ENCODE measurements at places on chromosomes 7 and 10. TPM values are rescaled to one million over a fixed set of nuclear protein-coding genes. Genes with fewer than 3 reads are reported as not detected.

- no peak for DNase-seq
These were observed 103.3 kb upstream of the DIP2C start for GRCh38 chr10:792792-793100.

- DNase-seq: no peak
These were observed 6.7 kb upstream of the PWWP2B start for GRCh38 chr10:132390170-132390920.

GRCh38 chr7:35754741-35755140 lies 46.1 kb upstream of the SEPTIN7 start:
- DNase-seq: no peak

- peak; percentile 62 for DNase-seq
These were observed 65.9 kb downstream of the PDIA4 start for GRCh38 chr7:148962440-148962822.

GRCh38 chr7:112125250-112125649 lies 80.9 kb downstream of the DOCK4 start:
- no peak for DNase-seq

GRCh38 chr7:40777730-40778312 lies 643.0 kb downstream of the SUGCT start:
- DNase-seq: no peak

- DNase-seq: peak; percentile 76
These were observed 52.1 kb upstream of the ZNF438 start for GRCh38 chr10:31083765-31084184.

GRCh38 chr10:133104963-133105640 lies 17.4 kb downstream of the ADGRA1 start:
- DNase-seq: no peak

DNA sequence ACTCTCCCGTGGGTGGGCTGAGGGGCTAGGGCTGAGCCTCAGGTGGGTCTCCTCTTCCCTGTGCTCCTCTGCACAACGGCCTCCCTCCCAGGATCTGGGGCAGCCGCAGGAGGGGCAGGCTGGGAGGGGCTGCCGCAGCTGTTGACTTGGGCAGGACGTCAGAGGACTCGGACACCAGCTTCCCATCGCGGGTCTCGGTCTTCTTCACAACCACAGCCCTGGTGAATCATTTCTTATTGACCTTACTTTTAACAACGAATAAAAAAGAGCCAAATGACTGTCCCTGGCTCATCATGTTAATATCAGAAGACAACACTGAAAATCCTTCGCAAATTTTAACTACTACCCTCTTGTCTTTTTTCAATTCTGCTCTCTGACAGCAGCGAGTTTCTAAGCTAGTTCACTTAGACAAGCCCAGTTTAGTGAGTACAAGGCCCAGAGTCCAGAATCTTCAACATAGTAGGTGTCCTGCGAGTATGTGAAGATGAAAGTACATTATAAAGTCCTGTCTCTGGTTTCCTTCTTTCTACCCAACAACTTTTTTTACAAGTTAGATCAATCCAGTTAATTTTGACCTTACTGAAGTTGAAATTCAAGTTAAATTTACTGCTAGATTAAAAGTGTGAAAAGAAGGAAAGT lies 32.4 kb downstream of the CTNNA3 start:
- DNase-seq: no peak

DNA sequence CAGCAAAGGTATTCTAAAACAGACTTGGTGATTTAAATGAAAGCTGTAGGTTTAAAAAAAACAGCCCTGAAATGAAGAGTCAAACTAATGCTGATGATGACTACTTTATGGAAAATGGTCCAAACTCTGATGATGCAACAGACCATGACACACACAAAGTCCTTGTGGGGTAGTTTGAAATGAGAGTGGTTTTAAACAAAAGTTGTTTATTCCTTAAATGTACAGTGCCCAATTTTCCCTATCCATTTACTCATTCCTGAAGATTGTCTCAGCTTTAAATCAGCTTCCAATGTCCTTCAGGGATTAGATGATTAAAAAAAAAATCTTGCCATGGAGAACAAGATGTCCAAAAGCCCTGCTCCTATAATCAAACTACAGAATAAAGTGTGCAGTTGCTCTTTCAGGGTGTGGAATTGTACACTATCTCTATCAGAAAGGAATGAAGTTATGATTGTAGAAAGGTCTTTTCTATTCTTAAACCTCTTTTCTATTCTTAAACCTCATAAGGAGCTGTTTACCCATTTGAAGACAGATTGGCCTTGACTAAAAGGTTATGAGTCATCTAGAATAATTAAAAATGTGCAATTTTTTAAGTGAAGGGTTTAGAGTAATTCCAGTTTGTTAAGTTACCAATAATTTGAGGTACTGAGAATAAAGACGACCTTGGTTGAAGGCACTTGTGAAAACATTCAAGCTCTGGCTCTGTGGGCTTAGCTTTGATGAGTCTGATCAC lies 70.2 kb upstream of the ITGA8 start:
- DNase-seq: no peak

DNA sequence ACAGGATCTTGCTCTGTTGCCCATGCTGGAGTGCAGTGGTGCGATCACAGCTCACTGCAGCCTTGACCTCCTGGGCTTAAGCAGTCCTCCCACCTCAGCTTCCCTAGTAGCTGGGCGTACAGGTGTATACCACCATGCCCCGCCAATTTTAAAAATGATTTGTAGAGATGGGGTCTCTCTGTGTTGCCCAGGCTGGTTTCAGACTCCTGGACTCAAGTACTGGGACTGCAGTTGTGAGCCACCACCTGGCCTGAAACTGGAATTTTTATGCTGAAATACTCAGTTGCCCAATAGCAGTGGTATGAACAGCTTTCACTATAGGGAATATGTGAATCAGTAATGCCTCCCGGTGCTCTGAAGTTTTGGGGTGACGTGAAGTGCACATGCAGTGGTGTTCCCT lies 7.6 kb downstream of the ZRANB1 start:
- DNase-seq: no peak

- DNase-seq: no peak
These were observed 51.5 kb downstream of the FAM107B start for GRCh38 chr10:14723052-14723689.

DNA sequence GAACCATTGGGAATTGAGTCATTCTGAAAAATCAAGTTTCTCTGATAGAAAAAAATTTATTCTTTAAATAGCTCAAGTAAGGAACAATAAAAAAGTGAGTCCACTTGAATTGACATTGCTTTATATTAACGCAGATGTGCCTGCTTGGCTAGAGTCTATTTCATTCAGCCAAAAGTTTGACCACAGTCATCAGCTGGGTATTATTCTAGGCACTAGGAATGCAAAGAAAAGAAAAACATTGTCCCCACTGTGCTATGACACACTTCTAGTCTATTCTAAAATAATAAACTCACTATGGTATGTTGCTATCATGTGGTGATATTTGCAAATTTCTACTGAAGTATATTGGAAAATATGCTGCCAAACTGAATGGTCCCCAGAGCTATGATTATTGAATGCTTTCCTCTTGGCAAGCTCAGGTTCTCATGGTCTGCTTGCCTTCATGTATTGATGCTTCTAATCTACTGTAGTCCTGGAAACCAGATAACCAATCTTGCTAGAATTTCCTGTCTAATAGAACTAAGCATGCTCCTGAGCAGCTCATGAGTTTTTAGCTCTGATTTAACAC lies 8.3 kb downstream of the SFRP4 start:
- no peak for DNase-seq

- no peak for DNase-seq
These were observed 91.3 kb downstream of the PRKAG2 start for GRCh38 chr7:151785681-151785965.

DNA sequence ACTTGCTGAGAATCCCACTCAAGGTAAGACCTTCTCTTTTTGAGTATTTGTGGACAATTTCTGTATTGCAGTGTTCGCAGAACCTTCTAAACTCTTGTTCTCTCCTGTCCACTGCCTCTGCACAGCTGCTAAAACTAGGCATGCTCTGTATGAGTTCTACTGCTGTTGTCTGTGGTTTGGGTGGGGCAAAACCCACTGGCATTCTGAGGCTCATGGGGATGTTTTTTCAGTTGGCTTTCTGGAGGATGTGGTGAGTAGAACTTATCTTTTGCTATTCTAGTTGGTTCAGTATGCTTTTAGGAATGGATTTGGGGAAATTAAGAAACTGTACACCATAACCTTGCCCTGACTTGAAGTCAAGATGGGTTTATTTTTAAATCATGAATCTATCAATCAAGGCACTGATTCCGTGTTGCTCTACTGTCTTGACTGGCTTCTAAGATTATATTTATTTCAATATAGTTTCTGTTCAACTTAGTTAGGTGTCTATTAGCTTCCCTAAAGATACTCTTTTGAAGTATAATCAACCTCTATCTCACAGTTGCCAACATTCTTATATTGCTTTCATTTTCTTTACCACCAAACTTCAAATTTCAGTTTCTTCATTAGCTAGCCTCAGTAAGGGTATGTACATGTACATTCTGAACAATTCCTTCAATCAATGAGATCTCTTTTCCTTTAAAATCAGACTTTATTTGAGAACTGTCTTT lies 25.0 kb upstream of the C1GALT1 start:
- DNase-seq: no peak

GRCh38 chr10:3763852-3764625 lies 21.0 kb downstream of the KLF6 start:
- no peak for DNase-seq

DNA sequence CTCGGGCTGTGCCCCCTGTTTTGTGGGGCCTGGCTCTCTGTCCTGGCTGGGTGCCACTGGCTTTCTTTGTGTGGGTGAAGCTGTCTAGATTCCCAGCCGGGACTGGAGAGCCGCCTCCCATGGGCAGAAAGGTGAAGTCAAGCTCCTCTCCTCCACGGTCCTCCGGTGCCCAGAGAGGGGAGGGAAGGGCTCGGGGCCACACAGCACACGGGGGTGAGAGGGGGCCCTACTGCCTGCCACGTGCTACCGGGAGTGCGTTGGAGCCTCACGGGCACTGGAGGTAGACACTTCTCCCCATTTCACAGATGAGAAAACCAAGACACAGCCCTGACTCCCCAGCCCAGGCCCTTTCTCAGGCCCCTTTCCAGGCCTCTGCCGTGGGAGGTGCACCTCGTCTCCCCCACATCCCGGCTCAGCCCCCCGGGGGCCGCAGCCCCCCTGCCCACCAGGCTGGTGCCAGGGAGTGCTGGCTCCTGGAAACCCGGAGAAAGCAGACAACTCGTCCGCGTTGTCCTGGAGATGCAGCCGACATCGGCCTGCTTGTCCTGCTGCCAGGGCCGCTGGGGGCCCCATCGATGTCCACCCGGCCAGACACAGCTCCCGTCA lies 55.8 kb downstream of the UNCX start:
- no peak for DNase-seq

DNA sequence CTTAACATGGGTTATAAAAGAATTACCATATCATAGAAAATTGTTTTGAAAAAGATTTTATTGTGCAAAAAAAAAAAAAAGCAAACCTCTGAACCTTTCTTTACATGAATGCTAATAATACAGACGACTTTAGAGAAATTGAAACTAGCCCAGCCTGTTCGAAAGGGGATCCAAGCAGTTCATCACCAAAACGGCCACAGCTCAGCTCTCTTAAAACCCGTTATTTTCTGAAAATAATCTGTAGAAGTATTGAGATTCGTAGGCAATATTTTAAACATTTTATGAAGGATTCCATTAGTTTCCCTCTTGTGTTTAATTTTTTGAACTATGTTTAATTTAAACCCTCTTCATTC lies 9.9 kb upstream of the GSAP start:
- DNase-seq: no peak

Gene STK31
- total RNA-seq: 0.32 TPM

Gene CPA4
- not detected for total RNA-seq

Gene MYPN
- total RNA-seq: not detected

Gene PKD2L1
- 0.20 TPM for total RNA-seq

Gene SHTN1
- 13.9 TPM for total RNA-seq

Gene MNX1
- 0.39 TPM for total RNA-seq

Gene ADRA2A
- 7.3 TPM for total RNA-seq

Gene GFRA1
- 2.0 TPM for total RNA-seq

Gene PNLIPRP1
- not detected for total RNA-seq

Gene PIK3CG
- not detected for total RNA-seq

Gene NME8
- 0.22 TPM for total RNA-seq

Gene CFAP46
- 4.8 TPM for total RNA-seq

Gene SPDYE16
- total RNA-seq: not detected

Gene NXPH1
- 0.40 TPM for total RNA-seq

All from H1 (cell line).